ENCODE measurements at places on chromosomes 16 and 17.

DNA sequence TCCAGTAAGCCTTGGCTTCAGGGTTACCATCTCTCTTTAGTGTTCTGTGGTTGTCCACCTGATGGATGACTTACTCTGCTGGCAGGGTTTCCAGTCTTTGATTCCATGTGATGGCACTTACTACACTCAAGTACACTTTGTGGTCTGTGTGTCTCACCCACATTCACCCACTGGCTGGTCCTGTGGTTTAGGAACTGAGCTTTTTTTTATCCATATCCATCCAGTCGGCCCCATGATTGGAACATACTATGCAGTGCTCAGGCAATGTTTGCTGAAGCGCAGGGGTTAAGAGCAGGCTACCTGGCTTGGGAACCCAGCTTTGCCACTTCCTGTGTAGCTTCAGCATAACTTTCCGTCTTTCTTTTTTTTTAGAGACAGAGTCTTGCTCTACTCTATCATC, 2.8 kb upstream of the FUS start:
- no peak for DNase-seq

- DNase-seq = no peak
These were observed 32.4 kb upstream of the POLR3E start for GRCh38 chr16:22264786-22265185.

GRCh38 chr17:48393283-48393682, 36.7 kb downstream of the SKAP1 start:
- no peak for DNase-seq

DNA sequence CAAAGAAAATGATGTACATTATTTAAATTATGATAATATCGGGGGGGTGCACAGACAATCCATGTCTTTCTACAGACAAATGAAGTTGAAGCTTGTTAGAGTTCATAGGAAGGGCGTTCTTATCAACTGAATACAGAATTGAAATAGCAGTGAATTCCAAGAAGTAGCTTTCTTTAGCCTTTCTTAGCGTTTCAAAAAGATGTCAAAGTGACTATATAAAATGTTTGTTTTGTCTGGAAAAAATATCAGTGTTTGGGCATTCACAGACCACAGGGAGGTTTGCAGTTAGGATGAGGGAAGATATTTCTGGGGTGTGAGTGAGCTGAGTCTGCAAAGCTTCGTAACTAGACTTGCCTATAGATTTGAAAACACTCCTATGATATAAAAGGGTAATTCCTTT, 55.0 kb downstream of the STX8 start:
- DNase-seq = no peak

GRCh38 chr16:1533443-1533951, at the start of gene TMEM204:
Gene TMEM204, plus strand, starts transcription at chr16:1533666. Its CDS starts 610 bp downstream, at chr16:1534276.
- peak; percentile 61 for DNase-seq

DNA sequence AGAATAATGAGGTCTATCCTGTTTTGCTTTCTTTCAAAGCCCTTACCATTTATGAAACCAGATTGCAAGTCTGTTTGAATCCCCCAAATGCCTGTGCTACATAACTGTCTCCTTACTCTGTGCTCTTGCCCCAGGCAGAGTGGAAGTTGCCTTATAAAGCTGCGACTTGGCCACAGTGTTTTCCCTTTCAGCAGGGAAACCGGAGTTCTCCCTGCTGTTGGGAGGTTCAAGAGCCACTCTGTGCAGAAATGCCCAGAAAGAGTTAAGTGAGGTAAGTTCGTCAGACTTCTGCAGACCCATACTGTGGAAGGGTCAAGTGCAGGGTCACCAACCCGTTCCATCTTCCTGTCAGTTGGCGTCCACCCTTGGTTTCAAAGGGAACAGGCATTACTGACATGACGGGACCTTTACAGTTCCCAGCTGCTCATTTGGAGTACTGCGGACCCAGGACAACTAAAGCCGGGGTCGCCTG, 508.9 kb downstream of the WWOX start:
- DNase-seq = no peak

- no peak for DNase-seq
These were observed 87.6 kb downstream of the ZNF778 start for GRCh38 chr16:89304941-89305705.

DNA sequence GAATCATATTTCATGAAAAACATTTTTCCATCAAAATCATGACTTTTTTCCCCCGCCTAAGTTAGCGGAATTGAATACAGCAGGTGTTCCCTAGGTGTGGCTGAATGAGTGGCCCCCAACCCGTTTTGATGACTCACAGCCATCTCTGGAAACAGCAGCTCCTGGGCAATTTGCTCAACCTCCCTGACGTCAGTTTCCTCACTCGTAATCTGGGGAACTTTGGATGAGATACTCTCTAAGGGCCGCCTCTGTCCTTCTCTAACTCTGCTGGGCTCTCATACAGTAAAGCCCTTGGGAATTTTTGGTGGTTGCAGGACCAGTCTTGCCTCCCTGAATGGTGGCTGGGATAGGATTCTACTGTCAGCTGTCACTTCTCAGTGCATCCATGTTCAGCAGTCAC, 11.6 kb upstream of the NTN1 start:
- DNase-seq = no peak

GRCh38 chr16:10943064-10943353, 741 bp upstream of the DEXI start:
- DNase-seq = no peak

DNA sequence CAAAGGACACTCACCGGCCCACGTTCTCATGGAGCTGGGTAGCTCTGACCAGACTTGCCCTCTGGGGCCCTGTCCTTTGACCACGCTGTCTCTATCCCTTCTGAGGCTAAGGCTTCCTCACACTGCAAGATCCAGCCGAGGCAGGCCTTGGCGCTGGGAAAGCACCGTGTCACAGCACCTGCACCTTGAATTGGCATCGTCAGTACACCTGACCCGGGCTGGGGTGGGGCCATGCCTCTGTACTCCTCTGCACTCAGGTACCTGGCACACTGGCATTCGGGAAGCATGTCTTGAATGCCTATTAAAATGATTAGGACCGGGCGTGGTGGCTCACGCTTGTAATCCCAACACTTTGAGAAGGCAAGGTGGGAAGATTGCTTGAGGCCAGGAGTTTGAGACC, 6.0 kb downstream of the TBC1D24 start:
- DNase-seq = no peak

- no peak for DNase-seq
These were observed 2.7 kb downstream of the C16orf87 start for GRCh38 chr16:46828292-46828691.

GRCh38 chr16:2194852-2195321, 1.5 kb downstream of the CASKIN1 start:
- peak; percentile 49 for DNase-seq

GRCh38 chr16:16960785-16961184, 510.0 kb downstream of the XYLT1 start:
- no peak for DNase-seq

DNA sequence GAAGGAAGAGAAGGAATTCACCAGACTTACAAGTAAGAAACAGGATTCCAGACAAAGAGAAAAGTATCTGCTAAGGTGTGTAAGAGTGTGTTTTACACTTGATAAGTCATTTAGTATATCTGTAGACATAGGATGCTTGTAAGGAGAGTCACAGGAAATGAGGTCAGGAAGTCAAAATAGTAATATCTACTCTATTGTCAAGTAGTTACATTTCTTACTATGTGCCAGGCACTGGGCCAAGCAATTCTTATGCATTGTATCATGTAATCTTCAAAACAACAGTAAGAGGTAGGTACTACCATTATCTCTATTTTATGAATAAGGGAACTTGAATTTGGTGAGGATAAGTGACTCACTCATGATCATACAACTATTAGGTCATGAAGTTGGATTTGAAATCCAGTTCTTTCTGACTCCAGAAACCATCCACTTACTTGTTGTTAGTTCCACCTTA, 129.1 kb downstream of the SNX11 start:
- DNase-seq = no peak

- no peak for DNase-seq
These were observed 11.7 kb upstream of the HS3ST3B1 start for GRCh38 chr17:14289162-14289561.

DNA sequence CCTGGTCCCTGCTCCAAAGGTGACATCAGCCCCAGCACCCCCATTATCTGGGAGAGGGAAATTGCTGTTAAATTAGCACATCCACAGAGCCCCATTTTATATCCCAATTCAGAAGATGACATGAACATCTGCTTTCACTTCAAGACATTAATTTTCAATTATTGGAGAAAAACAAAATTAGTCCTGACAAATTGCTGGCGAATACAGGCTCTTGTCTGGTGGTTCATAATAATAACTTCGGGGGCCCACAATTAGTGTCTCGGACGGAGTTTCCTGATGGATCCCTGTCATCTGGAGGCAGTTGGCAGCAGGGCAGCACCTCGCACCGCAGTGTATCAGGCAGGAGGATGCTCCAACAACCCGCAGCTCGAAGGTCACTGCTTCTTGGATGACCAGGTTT, 7.4 kb downstream of the ZNF423 start:
- DNase-seq = no peak

DNA sequence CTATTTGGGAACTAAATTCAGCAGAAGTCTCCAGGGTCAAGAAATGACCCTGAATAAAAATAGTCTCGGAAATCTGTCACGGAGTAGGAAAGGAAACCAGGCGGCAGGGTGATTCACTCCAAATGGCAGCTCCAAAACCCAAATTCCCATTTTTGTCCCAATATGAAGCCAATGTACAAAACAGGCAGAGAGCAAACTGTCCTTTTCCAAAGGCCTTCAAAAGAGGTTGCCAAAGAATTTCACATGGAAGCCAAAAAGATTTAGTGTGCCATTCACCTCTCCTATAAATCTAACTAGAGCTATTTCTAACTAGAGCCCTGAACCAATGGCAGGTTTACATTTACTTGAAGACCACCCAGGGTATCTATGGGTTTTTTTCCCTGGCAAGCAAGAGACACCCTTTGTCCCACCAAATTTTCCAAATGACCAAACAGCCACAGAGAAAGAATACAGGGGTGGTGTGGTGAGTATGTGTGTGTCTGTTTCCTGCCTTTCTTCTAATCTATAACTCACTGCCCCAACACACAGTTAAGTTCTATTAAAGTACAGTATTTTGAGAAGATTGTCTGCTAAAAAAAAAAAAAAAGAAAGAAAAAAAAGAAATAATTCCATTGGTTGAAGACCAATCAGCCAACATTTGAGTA, 6.8 kb downstream of the MYO1D start:
- DNase-seq = no peak

GRCh38 chr17:65260626-65261025, 123.5 kb downstream of the RGS9 start:
- DNase-seq = no peak

GRCh38 chr17:28705074-28705659, 6.5 kb downstream of the PROCA1 start:
- no peak for DNase-seq

DNA sequence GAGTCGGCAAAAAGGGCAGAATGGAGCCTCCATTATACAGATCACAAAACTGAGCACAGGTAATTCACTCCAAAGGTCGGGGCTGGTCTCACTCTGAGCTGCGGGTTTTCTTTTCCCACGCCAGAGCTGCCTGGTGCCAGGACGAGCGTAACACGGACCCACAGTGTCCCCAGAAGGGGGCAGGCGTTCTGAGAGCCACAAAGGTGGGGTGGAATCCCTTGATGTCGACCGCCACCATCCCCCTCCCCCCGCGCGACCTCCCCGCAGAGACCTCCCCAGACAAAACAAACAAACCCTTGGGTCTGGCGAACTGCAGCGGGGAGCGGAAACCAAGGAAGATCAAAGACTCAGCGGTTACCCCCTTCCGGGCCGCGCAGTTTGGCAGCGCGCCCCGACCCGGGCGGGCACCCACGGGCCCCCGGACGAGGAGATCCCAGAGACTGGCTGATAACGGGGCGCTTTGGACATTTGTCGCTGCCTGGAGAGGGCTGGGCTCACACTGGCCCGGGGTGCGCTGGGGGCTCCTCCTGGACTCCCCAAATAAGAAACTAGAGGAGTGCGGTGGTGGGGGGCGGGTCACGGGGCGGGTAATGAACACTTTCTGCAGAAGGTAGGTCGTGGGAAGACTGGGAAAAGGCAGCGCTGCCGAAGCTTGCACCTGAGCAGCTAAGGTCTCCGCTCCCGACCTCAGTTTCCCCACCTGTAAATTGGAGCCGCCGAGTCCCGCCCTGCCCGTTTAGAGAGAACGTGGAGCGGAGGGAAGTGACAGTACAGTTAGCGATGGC, 664 bp upstream of the NKD1 start:
- DNase-seq = no peak

- DNase-seq = no peak
These were observed 26.8 kb downstream of the SIAH1 start for GRCh38 chr16:48358419-48358818.

GRCh38 chr16:60727851-60728250, 1308.4 kb downstream of the CDH8 start:
- DNase-seq = no peak

DNA sequence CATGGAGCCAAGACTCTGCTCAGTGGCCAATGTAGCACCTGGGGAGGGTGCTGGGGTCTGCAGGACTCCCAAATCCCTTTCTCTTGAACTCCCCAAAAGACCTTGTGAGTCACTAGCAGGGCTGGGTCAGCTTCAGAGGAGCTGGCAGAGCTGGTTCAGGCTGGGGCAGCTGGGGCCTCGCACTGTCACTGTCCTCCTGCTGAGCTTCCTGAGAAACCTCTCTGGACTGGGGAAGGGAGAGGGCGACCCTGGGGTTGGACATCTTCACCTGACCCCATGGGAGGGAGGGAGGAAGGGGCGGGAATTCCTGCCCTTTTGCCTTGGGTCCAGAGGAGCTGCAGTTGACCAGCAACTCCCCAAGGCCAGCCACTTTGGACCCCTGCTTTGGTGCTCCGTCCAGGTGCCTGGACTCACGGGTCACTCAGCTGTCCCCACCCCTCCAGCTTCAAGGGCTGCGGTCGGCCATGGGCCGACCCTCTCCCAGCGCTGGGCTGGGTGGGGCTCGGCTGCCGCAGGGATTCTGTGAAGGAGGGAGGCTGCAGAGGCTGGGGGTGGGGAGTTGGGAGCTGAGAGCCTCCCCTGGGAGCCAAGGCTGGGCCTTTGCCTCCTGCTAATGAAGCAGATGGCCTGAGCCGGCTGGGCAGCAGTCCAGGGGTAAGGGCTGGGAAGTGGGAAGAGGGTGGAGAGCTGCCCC, 9.2 kb downstream of the FMNL1 start:
- no peak for DNase-seq

GRCh38 chr17:82751171-82751570, 694 bp upstream of the TBCD start:
- no peak for DNase-seq

- DNase-seq = no peak
These were observed 2.5 kb upstream of the LASP1 start for GRCh38 chr17:38867179-38867967.

GRCh38 chr17:77734371-77735080, 224.0 kb upstream of the TNRC6C start:
- DNase-seq = peak; percentile 72

Data from gastrocnemius medialis (tissue), 4 donors.